Fibroblast of skin of left biceps (primary cell): ENCODE measurements at places on chromosomes 3 and 15.

GRCh38 chr15:44286814-44287452 is 1.6 kb upstream of the GOLM2 start:
- no peak for DNase-seq

DNA sequence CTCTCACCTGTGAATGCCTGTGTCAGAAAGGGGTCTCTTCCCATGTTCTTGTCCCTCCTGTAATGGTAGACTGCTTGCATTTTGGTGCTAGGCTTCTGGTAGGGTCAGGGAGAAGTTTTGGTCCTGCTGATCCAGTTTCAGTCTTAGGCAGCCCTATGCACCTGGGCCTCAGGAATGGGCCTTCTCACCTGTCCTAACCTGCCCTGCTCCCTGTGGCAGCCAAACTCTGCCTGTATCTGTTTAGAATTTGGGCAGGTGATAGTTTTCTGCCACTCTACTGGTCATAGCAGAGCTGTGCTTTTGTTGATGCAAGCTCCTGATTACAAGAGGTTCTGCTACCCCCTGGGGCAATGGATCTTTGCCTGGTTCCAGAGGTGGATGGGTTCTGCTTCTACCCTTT is 118.7 kb downstream of the PLCL2 start:
- DNase-seq: no peak

GRCh38 chr3:176571926-176572325 is 625.4 kb downstream of the TBL1XR1 start:
- DNase-seq: no peak

GRCh38 chr3:86239946-86240345 is 751.0 kb downstream of the VGLL3 start:
- DNase-seq: no peak

- no peak for DNase-seq
Measured at GRCh38 chr3:128572013-128572412, 78.6 kb downstream of the RPN1 start.

DNA sequence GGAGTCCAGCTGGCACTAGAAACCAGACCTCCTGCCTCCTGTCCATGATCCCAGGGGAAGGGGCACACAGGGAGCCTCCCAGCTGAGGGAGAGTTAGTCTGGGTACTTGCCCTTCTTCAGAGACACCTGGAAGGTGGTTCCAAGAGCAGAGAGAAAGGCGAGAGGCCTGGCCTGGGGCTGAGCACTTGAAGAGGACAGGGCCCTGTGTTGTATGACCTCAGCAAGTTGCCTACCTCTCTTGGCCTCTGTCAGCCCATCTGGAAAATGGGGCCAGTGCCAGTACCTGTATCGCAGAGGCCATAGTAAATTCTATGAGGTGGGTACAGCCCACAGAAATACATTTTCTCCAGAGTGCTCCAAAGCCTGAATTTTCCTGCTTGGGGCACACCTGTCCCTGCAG is 19.5 kb downstream of the PTH1R start:
- DNase-seq: no peak

DNA sequence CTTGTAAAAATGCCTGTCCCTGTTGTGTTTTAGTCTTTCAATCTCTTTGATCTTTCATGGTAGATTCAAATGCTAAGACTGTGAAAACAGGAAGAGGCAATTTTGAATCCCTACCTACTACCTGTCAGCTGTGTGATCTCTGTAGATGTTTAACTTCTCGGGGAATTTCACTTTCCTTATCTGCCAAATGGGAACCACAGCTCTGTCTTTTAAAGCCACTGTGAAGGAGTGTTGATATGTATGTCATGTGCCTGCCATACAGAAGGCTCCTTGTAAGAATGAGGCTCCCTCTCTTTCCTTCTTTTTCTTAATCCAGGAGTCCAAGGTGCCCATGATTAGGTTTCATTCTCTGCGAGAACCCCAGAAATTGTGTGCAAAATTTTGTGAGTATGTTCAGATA is 139.6 kb upstream of the ADAMTS9 start:
- DNase-seq: no peak

- DNase-seq: no peak
Measured at GRCh38 chr15:58558777-58559176, 127.0 kb downstream of the LIPC start.
